ENCODE measurements at places on chromosomes 3 and 15.

- no peak for DNase-seq
Observed at GRCh38 chr3:59709702-59710553, 660.1 kb upstream of the CFAP20DC start.

DNA sequence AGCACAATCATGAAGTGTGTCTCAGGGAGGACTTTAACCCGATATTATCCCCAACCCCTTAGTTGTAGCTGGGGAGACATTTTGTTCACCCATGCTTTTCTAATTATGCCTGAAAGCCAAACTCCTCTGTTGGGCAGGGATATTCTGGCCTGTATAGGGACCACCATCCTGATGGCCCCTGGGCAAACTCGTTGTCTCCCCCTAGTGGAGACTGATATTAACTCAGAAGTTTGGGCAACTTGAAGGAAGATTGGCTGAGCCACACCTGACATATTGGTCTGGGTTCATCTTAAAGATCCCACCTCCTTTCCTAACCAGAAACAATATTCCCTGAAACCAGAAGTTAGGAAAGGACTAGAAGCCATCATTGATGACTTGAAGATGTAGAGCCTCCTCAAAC lies 42.3 kb downstream of the TM4SF18 start:
- peak; percentile 45 for DNase-seq

DNA sequence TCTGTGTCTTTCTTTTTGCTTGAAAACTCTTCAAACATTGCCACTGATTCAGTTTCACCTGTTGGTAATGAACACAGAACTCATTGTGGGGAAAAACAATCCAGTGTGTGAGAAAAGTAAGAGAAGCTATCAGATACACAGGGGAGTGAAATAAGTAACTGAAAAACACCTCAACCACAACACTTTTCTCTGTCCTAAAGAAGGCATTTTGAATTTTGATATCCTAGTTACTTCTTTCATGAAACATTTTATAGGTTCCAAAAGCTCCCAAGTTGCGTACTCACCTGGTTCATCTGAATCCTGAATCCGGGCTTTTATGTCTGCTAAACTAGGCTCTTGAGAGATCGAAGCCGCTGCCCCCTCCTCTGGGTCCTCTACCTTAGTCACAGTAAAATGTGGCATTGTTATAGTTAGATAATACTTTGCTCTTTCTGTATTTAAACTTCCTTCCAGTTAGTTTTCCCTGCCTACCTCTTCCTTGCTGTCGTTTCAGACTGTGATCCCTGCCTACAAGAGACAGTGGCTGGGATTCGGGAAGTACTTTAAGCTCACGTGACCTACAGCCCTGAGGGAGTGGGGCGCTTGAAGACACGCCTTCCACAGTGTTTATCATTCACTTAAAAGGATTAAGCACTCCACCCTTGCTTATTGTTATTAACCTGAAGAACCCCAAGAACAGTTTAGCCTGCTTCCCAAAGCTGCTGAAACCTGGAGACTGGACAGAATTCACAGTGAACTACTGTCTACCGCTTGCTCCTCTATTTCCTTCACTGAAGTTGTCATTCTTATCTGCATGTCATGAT lies 19.1 kb downstream of the SLC12A6 start:
- no peak for DNase-seq

DNA sequence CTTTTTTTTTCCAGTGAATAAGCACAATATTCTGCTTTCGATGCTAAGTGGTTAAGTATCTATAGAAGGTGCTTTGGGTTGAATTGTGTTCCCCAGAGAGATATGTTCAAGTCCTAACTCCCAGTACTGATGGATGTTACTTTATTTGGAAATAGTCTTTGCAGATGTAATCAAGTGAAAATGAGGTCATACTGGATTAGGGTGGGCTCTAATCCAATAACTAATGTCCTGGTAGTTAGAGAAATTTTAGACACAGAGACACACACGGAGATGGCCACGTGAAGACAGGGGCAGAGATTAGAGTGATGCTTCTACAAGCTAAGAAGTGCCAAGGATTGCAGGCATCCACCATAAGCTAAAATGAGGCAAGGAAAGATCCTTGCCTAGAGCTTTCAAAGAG lies 662.3 kb downstream of the NAALADL2 start:
- no peak for DNase-seq

- DNase-seq, result no peak
Observed at GRCh38 chr3:141055136-141055535, 4.0 kb downstream of the SPSB4 start.

DNA sequence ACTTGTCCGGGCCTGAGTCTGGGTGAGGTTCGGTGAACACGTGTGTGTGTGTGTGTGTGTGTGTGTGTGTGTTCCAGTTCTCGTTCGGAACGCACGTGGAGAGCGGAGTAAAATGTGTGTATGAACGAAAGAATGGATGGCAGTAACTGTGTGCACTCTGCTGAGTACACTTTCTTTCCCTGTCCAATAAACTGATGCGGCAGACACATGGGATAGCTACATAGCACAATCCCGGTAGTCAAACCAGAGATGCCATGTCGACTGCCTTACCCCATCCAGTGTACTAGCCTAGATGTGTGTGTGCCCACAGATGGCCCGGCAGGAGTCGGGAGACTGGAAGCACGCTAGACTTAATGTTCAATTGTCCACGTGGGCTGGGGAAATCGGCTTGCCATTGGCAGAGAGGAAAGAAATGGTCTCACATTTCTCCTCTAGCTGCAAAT lies 507 bp upstream of the GOLIM4 start:
- DNase-seq, result peak; percentile 94

DNA sequence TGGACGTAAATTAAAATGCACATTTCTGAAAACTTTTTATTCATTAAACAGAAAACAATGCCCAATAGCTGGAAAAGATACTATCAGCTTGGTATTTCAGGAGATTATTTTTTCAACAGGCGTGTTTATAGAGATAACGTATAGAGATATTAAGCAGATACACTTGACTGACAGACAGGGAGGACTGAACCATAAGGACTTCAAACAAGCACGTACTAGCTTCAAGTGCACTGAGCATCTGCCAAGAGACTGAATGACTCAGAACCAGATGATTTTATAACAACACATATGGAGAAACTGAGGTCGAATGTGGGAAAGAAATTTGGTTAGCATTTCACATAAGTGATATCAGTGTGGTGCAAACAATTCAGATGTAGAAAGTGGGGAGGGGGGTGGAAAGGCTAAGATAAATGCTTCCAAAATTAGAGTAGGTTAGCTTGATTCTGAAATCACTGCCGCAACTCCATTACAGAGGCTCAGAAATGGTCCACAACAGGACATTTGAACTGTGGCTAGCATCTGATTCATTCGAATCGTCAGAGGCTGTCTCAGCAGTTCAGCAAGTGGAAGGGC lies 103.5 kb downstream of the SEMA6D start:
- no peak for DNase-seq

All from T47D (cell line).